ENCODE measurements at places on chromosomes 5 and 9.

- DNase-seq = no peak
These were observed 80.1 kb upstream of the IRX4 start for GRCh38 chr5:1962619-1963355.

- DNase-seq = no peak
These were observed 50.9 kb downstream of the NFX1 start for GRCh38 chr9:33341182-33341581.

DNA sequence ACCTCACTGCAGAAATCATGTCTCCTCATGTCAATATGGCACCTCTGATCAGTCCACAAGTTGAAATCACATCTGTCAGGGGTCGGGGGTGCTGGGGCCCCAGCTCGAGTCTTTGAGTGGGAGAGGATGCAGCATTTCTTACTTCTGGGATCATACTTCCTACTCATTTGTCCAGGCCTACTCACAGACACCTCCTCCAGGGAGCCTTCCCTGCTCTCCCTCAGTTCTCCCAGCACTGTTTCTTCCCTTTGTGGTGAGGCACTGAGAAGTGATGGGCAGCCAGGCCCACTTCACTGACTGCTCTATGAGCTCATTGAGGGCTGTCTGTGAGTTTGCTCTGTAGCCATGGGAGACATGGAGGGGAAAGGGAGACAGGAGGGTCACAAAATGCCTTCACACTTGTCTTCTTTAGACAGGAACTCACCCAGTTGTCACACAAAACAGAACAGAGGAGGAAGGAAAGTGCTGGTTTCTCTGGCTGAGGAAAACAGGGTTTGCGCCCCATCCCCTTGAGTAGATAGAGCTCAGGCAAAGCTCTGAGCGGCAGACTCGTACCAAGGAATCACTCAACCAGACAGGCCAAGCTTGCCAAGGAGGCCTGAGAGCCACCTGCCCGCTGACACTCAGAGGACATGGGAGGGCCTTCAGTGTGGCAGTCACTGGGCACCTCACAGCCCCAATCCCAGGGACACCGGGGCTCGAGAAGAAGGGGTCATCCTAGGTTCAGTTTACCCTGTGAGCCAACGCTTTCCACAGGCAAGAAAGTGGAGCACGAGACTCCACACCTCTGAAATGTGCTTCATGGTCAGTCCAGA lies 152.9 kb downstream of the GABBR2 start:
- no peak for DNase-seq

GRCh38 chr5:55226027-55226933 lies 835 bp downstream of the MCIDAS start:
- peak; percentile 47 for DNase-seq

DNA sequence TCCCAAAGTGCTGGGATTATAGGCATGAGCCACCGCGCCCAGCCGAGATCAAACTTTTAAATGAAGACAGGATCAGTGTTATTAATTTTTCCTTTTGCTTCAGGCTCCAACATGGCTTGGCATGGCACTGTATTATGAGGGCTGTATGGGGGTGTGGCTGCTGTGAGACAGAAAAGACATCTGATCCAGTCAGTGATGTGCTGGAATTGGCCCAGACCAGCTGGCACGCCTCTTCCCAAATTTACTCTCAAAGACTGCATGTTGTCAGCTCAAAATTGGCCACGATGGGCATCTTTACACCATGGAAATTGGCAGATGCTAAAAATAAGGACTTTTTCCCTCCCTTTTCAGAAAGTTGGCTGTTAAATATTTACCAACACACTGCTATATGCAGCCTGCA lies 12.1 kb upstream of the COL27A1 start:
- DNase-seq = no peak

GRCh38 chr9:96150324-96151227 lies 151.4 kb downstream of the HSD17B3 start:
- DNase-seq = peak; percentile 37

- no peak for DNase-seq
These were observed 72.1 kb upstream of the ARAP3 start for GRCh38 chr5:141753971-141754713.

DNA sequence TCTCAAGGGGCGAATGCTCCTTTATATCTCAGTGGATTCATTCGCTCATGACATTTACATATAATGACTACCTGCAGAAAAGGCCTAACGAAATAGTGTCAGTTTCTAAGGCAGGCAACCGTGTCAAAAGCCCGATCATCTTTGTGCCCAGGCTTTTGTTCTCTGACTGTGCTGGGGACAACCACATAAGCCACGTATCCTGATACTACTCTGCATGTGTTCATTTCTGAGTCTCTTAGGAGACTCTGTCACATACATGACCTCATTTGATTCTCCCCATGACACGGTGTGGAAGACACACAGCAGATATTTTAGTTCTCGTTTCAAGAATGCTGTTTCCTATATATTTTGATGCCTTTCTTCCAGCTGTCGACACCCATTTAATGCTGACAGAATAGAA lies 598.5 kb downstream of the BNC2 start:
- no peak for DNase-seq

- DNase-seq = no peak
These were observed 16.7 kb upstream of the RIC1 start for GRCh38 chr9:5612185-5612530.

- DNase-seq = no peak
These were observed 51.4 kb downstream of the MRPL36 start for GRCh38 chr5:1748271-1748670.

DNA sequence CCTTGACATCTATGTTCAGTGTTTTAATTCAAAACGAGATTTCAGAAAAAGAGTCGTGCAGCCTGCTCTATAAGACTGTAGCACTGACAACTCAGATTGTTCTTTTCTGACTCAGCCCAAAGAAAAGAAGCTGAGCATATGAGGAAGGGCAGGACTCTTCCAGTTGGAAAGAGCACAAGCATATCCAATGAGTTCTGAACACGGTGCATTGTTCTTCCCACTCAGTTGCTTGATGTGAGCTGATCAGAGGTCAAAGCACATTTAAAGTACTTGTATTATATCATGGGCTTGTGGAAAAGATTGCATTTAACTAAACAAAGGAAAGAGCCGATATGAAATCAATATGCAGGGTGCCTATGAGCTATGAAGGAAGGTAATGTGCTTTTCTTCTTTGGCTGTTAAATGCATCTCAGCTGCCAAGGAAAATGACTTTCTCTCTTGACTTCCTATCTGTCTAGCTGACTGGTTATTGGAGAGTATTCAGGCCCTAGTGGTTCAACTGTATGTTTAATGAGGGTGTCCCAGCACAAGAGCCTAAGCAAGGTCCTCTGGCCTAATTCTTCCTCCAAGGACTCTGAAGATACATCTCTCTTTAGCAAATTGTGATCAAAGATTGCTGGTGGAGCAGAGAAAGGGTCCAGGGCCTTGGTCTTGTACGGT lies 226.6 kb upstream of the PPP1R2B start:
- DNase-seq = no peak

DNA sequence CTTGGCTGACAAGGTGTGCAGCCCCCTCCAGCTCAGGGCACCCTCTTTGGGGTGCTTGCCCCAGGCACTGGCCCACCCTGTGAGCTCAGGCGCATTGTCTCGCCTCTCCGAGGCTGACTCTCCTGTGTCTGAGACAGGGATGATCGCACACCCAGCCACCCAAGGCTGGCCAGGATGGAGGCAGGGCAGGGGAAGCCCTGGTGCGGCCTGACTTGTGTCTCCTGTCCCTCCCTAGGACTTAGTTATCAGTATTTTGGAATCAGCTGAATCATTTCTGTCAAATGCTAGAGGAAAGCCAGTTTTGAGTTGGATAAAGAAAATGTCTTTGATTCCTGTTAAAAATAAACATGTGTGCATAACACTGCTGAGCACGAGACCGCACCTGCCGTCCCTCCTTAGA lies 2.5 kb upstream of the DBH start:
- DNase-seq = no peak

All from activated T-cell treated with anti-CD3 and anti-CD28 coated beads for 24 hours (primary cell).